ENCODE measurements at places on chromosomes 2 and 18.

- peak; percentile 34 for DNase-seq
Measured at GRCh38 chr18:73244401-73244800, 376.6 kb upstream of the NETO1 start.

DNA sequence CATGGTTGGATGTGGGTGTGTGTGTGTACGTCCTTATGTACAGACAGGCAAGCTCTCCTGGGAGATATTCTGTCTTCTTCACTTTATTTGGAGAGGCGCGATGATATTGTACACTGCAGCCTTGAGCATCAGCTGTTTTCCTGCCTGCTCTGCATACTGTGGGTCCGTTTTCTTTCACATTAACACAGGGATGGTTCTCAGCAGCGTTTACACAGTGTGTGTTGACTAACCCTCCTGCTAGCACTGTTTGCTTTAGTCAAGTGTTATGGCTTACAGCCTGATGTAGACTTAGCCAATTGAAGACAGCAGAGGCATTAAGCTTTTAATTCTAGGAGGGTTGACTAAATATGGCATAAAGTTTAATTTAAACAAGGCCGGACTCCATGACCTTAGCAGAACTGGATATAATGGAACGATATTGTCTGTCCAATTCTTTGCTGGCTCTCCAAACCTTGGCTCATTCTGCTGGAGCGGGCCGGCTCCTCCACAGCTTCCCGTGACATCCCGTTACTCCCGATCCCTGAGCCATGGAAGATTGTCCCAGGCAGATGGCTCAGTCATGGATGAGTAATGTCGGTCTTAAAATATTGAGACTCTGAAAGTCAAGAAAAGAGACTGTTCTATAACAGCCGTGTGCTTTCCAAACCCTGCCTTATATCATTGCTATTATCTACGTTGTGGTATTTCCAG, 134.7 kb downstream of the TPGS2 start:
- DNase-seq, result no peak

DNA sequence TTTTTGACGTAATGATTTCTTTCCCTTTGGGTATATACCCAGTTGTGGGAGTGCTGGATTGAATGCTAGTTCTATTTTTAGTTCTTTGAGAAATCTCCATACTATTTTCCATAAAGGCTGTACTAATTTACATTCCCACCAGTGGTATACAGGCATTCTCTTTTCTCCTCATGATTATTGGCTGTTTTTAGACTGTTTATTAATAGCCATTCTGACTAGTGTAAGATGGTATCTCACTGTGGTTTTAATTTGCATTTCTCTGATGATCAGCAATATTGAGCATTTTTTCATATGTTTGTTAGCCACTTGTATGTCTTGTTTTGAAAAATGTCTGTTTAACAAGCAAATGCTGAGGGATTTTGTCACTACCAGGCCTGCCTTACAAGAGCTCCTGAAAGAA, 9.2 kb upstream of the CD28 start:
- DNase-seq, result no peak

GRCh38 chr2:231716666-231717280, 8.4 kb downstream of the PTMA start:
- no peak for DNase-seq

- no peak for DNase-seq
Measured at GRCh38 chr2:120348737-120349439, 3.0 kb downstream of the INHBB start.

- DNase-seq, result no peak
Measured at GRCh38 chr18:8721716-8722115, 16.4 kb downstream of the MTCL1 start.

DNA sequence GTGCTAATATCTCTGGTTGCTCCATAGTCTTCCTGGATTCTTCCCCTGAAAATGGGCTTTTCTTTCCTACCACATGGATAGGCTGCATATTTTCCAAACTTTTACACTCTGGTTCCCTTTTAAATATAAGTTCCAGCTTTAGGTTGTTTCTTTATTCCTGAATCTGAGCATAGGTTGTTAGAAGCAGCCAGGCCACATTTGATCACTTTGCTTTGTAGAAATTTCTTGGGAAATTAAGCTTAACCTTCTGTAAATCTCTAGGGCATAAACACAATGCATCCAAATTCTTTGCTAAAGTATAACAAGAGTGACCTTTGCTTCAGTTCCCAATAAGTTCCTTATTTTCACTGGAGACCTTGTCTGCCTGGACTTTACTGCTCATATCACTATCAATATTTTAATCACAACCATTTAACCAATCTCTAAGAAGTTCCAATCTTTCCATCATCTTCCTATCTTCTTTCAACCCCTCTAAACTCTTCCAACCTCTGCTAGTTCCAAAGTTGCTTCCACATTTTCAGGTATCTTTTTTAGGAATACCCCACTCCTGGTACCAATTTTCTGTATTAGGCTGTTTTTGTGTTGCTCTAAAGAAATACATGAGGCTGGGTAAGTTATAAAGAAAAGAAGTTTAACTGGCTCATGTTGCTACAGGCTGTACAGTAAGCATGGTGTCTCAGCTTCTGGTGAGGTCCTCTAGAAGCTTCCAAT, 389.6 kb upstream of the HS6ST1 start:
- DNase-seq, result no peak

DNA sequence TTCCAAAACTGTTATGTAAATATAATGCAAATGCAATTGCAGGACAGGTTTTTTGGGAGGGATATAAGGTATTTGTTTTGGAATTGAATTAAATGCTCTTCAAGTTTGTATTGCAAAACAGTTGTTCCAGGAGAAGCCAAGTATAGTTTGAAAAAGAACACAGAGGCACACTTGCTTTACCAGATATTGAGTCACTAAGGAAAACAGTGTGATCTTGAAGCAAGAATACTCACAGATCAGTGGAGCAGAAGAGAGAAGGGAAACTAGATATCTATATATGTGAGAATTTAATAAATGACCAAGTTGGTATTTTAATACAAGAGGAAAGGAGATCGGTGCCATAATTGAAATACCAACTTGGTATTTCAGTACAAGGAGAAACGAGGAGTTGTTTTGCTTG, 178.9 kb downstream of the CAPN13 start:
- no peak for DNase-seq

DNA sequence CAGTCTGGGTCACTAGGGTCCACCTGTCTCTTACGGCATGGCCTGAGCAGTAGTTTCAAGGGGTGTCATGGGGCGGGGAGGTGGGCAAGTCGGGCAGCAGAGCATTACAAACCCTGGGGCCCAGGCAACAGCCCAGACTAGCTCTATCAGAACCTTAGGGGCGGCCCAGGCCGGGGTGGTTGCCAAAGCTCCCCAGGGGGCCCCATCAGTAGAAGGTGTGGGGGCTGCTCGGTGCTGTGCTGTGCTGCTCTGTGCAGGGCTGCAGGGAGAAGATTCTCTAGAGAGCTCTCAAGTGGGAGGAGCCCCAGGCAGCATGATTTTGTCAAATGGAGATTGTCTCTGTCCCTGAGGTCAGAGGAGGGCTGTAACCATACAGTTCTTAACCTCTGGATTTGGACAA, 36.4 kb upstream of the SLC14A1 start:
- no peak for DNase-seq
